ENCODE measurements at places on chromosomes 11 and 22. TPM values are rescaled to one million over a fixed set of nuclear protein-coding genes. Genes with fewer than 3 reads are reported as not detected.
A peak's percentile ranks its signal among the peaks of the same experiment; 100 is the strongest.

DNA sequence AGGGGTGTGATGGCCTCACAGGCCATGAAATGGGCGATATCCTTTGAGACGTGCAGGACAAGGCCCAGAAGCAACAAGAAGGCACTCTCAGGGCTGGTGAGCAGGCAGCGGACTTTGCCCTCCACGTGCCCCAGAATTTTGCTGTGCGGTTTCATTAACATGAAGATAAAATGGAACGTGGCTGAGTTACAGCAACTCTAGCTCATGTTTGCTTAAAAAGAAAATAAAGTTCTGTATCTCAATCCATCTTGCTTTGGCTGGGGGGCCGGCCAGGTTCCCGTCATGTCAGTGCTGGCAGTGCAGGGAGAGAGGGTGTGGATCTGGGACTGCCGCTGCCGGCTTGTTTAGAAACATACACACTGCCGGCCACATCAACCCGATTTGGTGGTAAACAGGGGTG is 370.1 kb downstream of the OPCML start:
- H3K4me3 ChIP-seq, result no peak overlapping the region
- peaks cover 15% of the 10 kb centered on the region for H3K27me3 ChIP-seq
- no peaks in the 10 kb centered on the region for H3K36me3 ChIP-seq
- H3K27ac ChIP-seq, result no peak overlapping the region

- DNase-seq, result peak; percentile 84
- peaks cover 6% of the 10 kb centered on the region for H3K4me1 ChIP-seq
- H3K27ac ChIP-seq, result no peak overlapping the region
- H3K27me3 ChIP-seq, result no peaks in the 10 kb centered on the region
- no peaks in the 10 kb centered on the region for H3K36me3 ChIP-seq
These were observed 6.7 kb upstream of the AP1B1 start for GRCh38 chr22:29394931-29395581.

GRCh38 chr22:21047730-21048129 is 2.0 kb downstream of the LRRC74B start:
- no peaks in the 10 kb centered on the region for H3K27me3 ChIP-seq
- H3K36me3 ChIP-seq, result no peaks in the 10 kb centered on the region
- DNase-seq, result no peak

DNA sequence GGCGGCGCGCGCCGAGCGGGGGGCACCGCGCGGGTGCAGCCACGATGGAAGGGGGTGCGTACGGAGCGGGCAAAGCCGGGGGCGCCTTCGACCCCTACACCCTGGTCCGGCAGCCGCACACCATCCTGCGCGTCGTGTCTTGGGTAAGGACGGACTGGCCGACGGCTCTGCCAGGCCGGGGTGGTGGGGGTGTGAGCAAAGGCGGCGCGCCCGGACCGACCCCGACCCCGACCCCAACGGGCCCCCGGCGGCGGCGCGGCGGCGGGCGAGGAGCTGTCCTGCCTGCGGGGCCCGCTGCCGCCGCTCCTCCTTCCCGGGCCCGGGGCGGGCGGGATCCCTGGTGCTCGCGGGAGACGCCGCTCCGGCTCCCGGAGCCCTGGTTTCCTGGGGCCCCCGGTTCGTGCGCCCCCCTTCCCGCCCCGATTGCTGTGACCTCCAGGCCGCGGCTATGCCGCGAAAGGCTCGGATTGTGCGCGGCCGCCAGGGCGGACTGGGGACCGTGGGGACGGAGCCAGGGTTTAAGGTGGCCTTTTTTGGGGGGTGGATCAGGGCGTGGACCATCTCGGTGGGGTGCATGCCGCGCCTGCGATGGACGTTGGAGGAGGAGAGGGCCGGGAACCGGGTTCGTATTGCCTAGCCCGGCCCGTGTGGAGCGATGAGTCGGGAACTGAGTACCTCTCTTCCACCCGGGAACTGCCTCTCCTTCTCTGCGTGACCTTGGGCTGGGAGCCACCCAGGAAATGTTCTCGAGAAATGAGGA is at the start of gene SYNGR1:
Gene SYNGR1, plus strand, starts transcription at position 25 of the 760 bp plus-strand sequence. Its CDS starts 20 bp downstream, at position 45.
- no peak within 1 kb of the TSS for H3K27ac ChIP-seq
- peak; percentile 62 for DNase-seq
- H3K4me1 ChIP-seq, result peaks cover 7% of the 10 kb centered on the region
- H3K27me3 ChIP-seq, result no peaks in the 10 kb centered on the region

DNA sequence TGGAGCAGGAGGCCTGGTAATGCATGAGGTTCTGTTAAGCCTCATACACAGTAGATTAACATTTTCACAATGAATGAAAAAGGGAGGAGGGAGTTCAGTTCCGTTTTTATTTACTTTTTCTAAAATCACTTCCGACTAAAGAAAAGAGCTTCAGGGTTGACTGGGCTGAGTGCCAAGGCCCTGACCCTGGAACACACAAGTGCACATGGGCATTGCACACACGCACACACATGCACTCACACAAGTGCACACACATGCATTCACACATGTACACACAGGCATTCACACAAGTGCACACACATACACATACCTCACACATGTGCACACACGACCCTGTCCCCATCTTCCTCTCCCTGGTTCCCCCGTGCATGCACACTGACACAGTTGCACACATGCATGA is 303.3 kb downstream of the BRD1 start:
- no peak for DNase-seq
- H3K27me3 ChIP-seq, result no peaks in the 10 kb centered on the region
- no peaks in the 10 kb centered on the region for H3K36me3 ChIP-seq
- no peak overlapping the region for H3K27ac ChIP-seq
- no peaks in the 10 kb centered on the region for H3K4me1 ChIP-seq

GRCh38 chr11:36945384-36945783 is 347.3 kb upstream of the RAG2 start:
- peaks cover 13% of the 10 kb centered on the region for H3K4me1 ChIP-seq
- H3K4me3 ChIP-seq, result no peak overlapping the region
- peak; percentile 6 for DNase-seq
- H3K36me3 ChIP-seq, result no peaks in the 10 kb centered on the region
- no peaks in the 10 kb centered on the region for H3K27me3 ChIP-seq
- H3K27ac ChIP-seq, result no peak overlapping the region

ART5 gene
- total RNA-seq, result 44.9 TPM

OR8B3 gene
- not detected for total RNA-seq

Data from cardiac muscle cell (in vitro differentiated cells and primary cell).